ENCODE measurements at places on chromosomes 1 and 21. TPM values are rescaled to one million over a fixed set of nuclear protein-coding genes. Genes with fewer than 3 reads are reported as not detected.

The CD48 gene
- 332 TPM for total RNA-seq

The MTMR11 gene
- 2.9 TPM for total RNA-seq

The IVL gene
- not detected for total RNA-seq

The PLA2G2F gene
- not detected for total RNA-seq

The PLPPR5 gene
- total RNA-seq = not detected

The TAS1R3 gene
- 0.82 TPM for total RNA-seq

The GBP7 gene
- 0.28 TPM for total RNA-seq

The CD52 gene
- total RNA-seq = 971 TPM

DNA sequence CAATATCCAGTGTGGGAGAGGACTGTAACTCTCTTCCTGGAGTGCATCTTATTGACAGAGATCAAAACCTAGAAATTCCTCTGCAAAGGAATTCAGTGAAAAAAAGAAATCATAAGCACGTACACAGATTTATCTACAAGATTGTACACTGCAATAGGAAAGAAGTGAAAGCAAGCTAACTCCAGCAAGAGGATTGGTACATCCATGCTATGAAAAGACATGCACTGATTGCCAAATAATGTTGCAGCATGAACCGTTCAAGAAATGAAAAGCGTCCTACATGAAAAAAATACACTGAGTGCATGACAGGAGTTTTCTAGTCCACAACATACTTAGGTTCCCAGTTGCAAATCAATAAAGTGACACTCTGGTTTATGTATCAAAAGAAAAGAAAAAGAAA lies 1.9 kb upstream of the MGST3 start:
- no peak overlapping the region for H3K27ac ChIP-seq
- H3K27me3 ChIP-seq = peaks cover 4% of the 10 kb centered on the region
- H3K4me1 ChIP-seq = peaks cover 25% of the 10 kb centered on the region

DNA sequence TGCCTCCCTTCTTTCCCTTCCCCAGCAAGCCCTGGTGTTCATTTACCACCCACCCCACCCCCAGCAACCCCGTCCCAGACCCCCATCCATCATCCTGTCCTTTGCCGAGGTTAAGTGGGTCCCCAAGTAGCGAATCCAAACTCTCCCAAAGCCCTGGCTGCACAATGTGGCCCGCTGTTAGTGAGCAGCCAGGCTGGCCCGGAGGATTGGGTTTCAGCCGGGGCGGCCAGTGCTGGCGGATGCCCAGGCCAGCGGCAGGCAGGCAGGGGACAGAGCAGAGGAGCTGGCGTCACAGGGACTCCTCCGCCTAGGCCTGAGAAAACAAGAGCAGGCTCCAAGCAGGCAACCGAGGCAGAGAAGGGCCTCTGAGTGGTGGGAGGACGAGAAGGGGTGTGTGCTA lies 61.4 kb downstream of the EPHB2 start:
- no peak overlapping the region for H3K27ac ChIP-seq
- H3K4me1 ChIP-seq = no peaks in the 10 kb centered on the region
- H3K4me3 ChIP-seq = no peak overlapping the region
- DNase-seq = no peak

- DNase-seq = no peak
- H3K36me3 ChIP-seq = peaks cover 5% of the 10 kb centered on the region
- H3K27me3 ChIP-seq = no peaks in the 10 kb centered on the region
- H3K4me1 ChIP-seq = peaks cover 13% of the 10 kb centered on the region
- H3K4me3 ChIP-seq = no peak within 1 kb of the TSS
Measured at GRCh38 chr1:153627715-153628626, at the start of gene S100A1. TSS of gene S100A1 (plus strand) at chr1:153628434. CDS start at chr1:153630522, 2,088 bp downstream.

DNA sequence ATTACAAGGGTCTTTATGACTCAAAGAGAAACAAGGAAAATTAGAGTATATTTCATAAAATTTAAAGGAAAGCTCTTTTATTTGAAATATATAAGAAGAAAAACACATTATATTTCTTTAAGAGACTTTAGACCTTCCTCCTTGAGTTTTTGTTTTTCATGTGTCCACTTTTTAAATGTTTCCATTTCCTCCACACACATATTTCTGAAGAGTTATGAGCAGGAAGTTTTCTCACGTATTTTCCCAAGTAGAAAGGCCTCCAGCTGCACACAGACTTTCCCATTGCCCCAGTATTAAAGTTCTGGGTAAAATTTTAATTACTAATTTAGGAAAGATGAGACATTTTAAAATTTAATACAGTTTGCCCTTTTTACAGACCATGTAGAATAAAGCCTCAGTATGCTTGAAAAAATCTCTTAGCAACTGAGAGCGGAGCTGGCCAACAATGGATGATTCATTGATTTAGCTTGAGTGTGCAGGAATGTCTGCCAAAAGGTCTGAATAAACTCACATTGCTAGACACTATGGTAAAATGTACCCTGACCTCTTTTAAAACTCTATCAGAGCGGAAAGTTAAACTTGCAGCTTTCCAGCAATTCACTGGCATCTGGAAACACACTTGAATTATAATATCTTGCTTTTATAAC lies 57.9 kb downstream of the DDAH1 start:
- no peaks in the 10 kb centered on the region for H3K4me1 ChIP-seq
- no peak for DNase-seq
- H3K36me3 ChIP-seq = no peaks in the 10 kb centered on the region
- H3K4me3 ChIP-seq = no peak overlapping the region
- H3K27ac ChIP-seq = no peak overlapping the region
- no peaks in the 10 kb centered on the region for H3K27me3 ChIP-seq

DNA sequence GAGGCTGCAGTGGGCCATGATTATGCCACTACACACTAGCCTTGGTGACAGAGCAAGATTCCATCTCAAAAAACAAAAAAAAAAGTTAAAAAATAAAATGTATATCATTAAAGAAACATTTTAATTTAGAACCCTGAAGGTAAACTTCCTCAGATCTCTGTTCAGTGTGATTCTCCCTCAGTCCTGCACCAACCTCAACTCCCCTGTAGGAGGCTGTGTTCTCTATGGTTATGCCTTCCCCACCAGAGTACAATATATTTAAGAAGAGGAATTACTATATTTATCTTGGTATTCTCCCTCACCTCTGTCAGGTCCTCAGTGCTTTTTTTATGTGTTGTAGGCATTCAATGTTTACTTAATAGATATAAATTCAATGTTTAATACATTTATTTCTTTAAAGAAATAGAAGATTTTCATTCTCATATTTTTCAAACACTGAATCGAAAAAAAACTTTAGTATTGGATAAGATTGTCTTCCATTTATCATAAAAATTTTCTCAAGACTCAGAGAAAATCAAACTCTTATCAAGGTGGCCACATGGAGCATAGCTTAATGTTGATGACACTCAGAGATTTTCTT lies 4.8 kb upstream of the LRRC8B start:
- no peak overlapping the region for H3K4me3 ChIP-seq
- peaks cover 13% of the 10 kb centered on the region for H3K36me3 ChIP-seq
- peaks cover 23% of the 10 kb centered on the region for H3K4me1 ChIP-seq
- no peaks in the 10 kb centered on the region for H3K27me3 ChIP-seq
- DNase-seq = peak; percentile 68
- no peak overlapping the region for H3K27ac ChIP-seq

DNA sequence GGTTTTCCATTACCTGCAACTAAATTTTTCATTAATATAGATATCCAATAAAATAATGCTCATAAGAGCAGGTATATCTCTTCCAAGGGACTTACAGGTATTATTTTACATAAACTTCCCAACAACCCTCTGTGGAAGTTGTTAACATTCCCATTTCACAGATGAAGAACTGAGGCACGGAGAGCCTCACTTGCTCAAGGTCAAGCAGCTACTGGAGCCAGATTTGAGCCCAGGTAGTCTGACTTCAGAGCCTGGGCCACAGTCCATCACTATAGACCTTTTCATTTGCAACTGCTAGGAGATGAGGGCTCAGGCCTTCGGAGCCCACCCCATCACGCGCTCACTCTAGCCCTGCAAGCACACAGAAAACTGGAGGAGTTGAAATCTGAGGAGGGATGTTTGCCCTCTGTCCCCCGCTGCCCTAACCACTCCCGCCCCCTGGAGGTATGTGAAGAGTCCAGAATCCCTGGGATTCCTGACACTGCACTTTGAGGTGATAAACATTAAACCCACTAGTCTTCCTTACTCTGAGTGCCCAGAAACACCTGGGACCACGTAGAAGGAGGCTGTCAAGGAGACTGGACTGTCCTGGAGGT lies 11.7 kb upstream of the ALPL start:
- no peak overlapping the region for H3K27ac ChIP-seq
- DNase-seq = no peak
- no peaks in the 10 kb centered on the region for H3K36me3 ChIP-seq

DNA sequence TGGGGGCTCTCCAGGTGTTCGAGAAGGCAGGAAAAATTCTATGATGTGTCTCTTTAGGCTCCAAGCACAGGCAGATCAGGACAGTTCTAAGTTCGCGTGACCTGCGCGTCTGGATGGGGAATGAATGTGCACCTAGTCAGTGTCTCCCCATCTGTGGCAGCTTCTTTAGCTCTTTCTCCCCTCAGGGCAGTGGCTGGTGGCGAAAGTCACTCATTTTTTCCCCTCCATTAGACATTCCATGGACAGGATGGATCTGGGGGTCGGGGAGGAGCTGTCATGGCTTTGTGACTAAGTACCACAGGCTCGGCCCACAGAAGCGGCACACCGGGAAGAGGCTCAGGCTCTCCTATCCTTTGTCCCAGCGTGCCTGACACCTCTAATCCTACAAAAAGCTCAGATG lies 31.0 kb upstream of the EVA1B start:
- no peak overlapping the region for H3K4me3 ChIP-seq
- peaks cover 11% of the 10 kb centered on the region for H3K36me3 ChIP-seq
- H3K4me1 ChIP-seq = peaks cover 29% of the 10 kb centered on the region
- no peak overlapping the region for H3K27ac ChIP-seq

- no peaks in the 10 kb centered on the region for H3K4me1 ChIP-seq
- no peak for DNase-seq
- H3K27ac ChIP-seq = no peak overlapping the region
- no peaks in the 10 kb centered on the region for H3K36me3 ChIP-seq
- no peaks in the 10 kb centered on the region for H3K27me3 ChIP-seq
Measured at GRCh38 chr21:28193189-28193588, 799.5 kb downstream of the LTN1 start.

DNA sequence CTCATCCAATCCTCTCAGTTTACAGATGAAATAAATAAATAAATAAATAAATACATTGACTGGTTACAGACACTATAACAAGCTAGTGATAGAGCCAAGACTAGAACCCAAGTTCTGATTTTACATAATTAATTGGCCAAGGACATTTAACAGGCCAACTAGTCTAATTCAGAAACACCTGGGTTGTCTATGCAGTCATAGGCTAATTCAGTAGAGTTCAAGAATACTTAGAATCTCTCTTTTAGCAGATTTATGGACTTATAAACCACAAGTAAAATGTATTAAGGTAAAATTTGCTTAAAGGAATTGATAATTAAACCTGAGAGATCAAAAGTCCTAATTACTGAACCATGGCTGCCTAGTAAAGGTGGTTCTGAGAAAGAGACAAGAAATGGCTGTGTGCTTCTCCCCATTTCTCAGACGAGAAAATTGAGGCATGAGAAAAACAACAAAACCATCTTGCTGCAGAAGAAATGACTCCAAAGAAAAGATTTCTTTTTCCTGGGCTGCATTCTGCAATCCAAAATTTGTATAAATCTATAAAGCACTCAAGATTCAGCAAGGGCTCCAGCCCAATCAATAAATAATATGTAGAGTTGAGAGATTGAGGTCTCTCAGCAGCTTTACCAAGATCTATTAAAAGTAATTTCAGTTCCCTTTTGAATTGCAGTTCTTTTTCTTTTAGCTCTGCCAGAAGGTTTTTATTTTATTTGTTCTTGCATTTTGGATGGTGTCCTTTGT lies 98.3 kb downstream of the DUSP10 start:
- H3K36me3 ChIP-seq = no peaks in the 10 kb centered on the region
- no peaks in the 10 kb centered on the region for H3K27me3 ChIP-seq
- no peak for DNase-seq
- H3K4me3 ChIP-seq = no peak overlapping the region

- H3K27ac ChIP-seq = no peak overlapping the region
- DNase-seq = peak; percentile 46
- H3K27me3 ChIP-seq = no peaks in the 10 kb centered on the region
- no peaks in the 10 kb centered on the region for H3K36me3 ChIP-seq
- no peak overlapping the region for H3K4me3 ChIP-seq
- H3K4me1 ChIP-seq = no peaks in the 10 kb centered on the region
Measured at GRCh38 chr1:14915356-14916054, 238.0 kb upstream of the TMEM51 start.

GRCh38 chr1:222736972-222737371 lies at the start of gene FAM177B:
TSS of gene FAM177B (plus strand) at chr1:222737202. CDS start at chr1:222746546, 9,344 bp downstream.
- peaks cover 11% of the 10 kb centered on the region for H3K4me1 ChIP-seq
- H3K27ac ChIP-seq = no peak within 1 kb of the TSS
- DNase-seq = no peak
- H3K27me3 ChIP-seq = no peaks in the 10 kb centered on the region

DNA sequence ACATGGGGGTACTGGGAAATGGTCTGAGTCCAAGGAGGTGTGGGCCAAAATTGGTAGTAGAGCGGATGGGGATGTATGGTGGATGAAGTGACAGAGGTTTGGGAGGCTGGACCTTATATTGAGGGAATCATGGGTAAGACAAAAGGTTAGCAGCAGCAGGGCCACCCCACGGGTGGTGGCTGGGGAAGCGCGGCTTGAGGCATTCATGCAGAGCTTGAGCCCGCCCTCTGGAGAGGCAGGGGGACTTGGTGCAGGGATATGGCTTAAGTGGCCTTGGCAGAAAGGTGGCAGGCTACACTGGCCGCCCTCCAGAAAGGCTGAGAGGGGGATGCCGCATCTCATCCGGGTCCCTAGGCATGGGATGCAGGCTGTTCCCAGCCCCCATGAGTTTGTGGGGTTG lies 31.5 kb downstream of the HMGB4 start:
- no peak for DNase-seq
- no peaks in the 10 kb centered on the region for H3K27me3 ChIP-seq
- H3K4me1 ChIP-seq = no peaks in the 10 kb centered on the region
- no peak overlapping the region for H3K27ac ChIP-seq
- H3K4me3 ChIP-seq = no peak overlapping the region
- no peaks in the 10 kb centered on the region for H3K36me3 ChIP-seq

DNA sequence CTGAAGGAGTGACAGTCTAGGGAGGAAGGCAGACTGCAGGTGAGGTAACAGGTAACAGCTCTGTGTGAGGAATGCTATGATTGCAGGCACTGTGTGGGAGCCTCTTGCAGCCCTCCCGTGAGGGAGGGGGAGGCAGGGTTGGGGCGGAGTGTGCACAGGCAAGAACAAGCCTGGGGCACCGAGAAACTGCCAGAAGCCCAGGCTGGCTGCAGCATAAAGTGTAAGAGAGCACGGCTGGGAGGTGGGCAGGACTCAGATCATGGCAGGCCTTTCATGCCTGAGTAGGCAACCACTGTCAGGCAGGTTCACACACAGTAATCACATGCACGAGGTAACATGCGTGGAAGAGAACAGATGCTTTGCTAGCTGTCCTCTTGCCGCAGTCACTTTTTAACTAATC lies 11.3 kb upstream of the RHEX start:
- H3K27ac ChIP-seq = no peak overlapping the region
- H3K27me3 ChIP-seq = peaks cover 45% of the 10 kb centered on the region
- peaks cover 8% of the 10 kb centered on the region for H3K4me1 ChIP-seq
- no peak for DNase-seq
- H3K4me3 ChIP-seq = no peak overlapping the region

DNA sequence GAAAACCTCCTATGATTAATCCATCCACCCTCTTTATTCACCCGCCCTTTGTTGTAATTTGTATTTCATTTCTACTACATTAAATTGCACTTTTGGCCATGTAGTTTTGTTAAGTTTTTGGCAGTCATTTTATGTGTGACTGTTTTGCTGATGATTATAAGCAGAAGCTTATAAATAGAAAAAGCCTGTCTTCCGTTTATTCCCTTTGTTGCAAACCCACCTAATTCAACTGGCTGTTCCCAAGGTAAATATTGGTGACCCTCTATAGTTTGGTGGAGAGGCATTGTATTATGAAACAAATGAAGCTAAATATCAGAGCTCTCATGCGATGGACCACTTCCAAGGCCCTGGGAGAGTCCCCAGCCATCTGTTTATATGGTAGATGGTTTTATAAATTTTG lies 36.7 kb upstream of the IGSF3 start:
- H3K4me1 ChIP-seq = no peaks in the 10 kb centered on the region
- no peak for DNase-seq
- H3K36me3 ChIP-seq = peaks cover 1% of the 10 kb centered on the region

Measured in activated CD8-positive, alpha-beta memory T cell treated with anti-CD3 and anti-CD28 coated beads, Interleukin-2, amount 10 ng/mL, durations not matched to agents 7 days and 5 days (primary cell).